Iris pigment epithelial cell (primary cell): ENCODE measurements at places on chromosomes 4 and X.

- peak; percentile 65 for DNase-seq
Observed at GRCh38 chr4:19358015-19358414, 893.7 kb upstream of the SLIT2 start.

DNA sequence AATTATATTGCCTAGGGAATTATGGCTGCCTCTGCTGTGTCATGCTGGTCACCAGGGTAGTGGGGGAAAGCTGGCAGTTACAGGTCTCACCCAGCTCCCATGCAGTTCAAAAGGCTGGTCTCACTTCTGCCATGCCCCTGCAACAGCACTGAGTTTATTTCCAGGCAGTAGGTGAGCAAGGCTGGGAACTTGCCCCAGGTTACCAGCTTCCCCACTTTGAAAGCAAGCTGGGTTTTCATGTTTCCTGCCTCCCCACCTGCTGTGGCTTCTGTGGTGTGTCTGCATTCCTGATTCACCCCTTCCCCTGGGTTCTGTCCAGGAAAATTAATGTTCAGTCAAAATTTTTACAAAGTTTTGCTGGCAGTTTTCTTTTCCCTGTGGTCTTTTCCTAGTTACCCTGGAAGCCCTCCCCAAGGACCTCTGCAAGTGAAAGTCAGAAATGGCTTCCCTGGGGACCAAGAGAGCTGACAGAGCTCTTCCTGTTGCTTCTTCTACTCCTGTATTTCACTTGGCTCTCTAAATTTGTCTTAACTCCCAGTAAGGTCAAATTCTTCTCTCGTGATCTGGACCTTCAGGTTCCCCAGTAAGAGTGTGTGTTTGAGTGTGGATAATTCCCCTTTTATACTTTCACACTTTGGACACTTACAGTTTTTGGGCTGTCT lies 58.5 kb upstream of the AGTR2 start:
- no peak for DNase-seq

GRCh38 chr4:42480717-42481116 lies 83.4 kb downstream of the SHISA3 start:
- no peak for DNase-seq

DNA sequence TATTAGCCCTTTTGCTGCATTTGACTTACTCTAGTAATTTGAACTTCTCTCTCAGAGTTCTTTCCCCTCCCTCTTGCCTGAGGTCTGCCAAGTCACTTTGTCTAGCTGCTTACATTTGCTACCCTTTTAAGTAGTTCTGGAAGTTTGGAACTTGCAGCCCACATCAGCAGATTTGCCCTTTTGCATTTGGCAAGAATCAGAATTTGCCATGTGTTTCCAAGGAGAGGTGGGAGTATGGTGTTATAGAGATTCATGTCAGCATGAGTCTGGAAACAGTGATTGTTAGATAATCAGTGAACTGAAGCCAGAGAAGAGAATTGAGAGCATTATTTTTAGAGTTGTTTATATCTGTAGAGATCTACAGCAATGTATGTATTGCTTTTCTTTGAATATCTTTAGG lies 52.1 kb downstream of the KLHL34 start:
- no peak for DNase-seq

- DNase-seq, result no peak
Observed at GRCh38 chr4:143021384-143021783, 163.3 kb upstream of the USP38 start.

GRCh38 chr4:122707497-122707896 lies 25.0 kb upstream of the BBS12 start:
- no peak for DNase-seq

DNA sequence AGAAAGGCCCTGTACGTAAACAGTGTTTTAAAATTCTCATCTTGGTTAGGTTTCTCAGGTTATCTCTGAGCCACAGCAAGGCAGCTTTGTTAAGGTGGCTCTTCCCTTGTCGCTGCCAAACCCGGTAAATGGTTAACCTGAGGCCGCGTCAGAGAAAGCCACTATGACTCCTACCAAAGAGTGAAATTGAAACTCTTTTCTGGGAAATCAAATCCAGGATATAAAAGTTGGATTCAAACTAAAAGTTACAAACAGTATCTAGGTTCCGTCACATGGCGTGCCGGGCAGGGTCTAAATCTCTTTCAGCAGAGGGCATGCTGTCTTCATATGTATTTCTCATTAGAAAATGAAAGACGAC lies 433 bp downstream of the MMAA start:
- peak; percentile 48 for DNase-seq

- no peak for DNase-seq
Observed at GRCh38 chr4:87033902-87034301, 99.1 kb downstream of the AFF1 start.

DNA sequence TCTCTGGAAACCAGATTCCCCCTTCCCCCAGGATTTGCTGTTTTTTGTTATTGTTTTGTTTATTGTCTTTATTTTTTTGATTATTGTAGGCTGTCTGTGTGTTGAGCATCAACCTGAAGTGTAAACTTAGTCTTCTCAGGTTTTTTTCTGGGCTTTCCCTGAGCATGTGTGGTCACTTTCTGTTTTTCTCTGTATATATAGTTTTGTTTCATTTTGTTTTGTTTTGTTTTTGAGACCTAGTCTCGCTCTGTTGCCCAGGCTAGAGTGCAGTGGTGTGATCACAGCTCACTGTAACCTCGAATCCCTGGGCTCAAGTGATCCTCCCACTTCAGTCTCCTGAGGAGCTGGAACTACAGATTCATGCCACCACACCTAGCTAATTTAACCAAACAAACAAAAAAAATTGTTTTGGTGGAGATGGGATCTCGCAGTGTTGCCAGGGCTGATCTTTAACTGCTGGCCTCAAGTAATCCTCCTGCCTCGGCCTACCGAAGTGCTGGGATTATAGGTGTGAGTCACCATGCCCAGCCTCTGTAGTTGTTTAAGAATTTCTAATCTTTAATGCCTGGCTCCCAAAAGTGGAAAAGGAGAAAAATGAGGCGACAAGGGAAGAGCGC lies 9.1 kb downstream of the IL13RA1 start:
- DNase-seq, result peak; percentile 51

- DNase-seq, result peak; percentile 39
Observed at GRCh38 chr4:177427192-177427591, 15.0 kb downstream of the AGA start.

DNA sequence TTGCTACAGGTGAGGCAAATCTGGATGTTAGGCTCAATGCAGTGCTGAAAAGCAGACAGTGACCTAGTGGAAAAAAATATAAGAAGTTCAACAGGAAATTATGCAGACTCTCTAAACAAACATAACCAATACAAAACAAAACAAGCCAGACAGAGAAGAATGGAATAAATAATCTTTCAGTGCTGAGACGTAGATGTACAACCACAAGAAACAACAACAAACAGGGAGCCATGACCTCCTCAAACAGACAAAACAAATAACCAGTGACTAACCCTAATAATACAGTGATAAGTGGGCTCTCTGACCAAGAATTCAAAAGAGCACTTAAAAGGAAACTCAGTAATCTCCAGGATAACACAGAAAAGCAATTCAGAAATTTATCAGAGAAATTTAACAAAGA lies 239.3 kb downstream of the SLC39A8 start:
- DNase-seq, result no peak

- peak; percentile 76 for DNase-seq
Observed at GRCh38 chr4:111506706-111507105, 638.5 kb upstream of the FAM241A start.

- DNase-seq, result peak; percentile 49
Observed at GRCh38 chr4:71992571-71993312, 39.1 kb upstream of the NPFFR2 start.

DNA sequence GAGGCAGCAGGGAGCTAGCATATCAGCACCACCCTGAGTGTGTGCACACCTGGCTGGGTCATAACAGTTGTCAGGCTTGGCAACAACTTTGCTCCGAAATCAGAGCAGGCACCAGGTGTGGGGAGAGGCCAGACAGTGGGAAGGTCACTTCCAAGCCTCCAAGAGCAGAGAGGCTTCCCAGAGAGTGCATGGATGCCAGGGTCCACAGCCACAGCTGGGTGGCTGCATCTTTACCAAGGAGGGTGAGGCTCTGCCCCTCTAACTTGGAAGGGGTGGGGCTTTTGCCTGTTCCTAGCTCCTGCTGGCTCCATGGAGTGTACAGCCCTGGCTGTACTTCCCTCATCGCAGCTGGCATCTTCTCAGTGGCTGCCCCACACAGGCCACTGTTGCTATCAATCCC lies 322.4 kb downstream of the CCSER1 start:
- no peak for DNase-seq

GRCh38 chr4:95106408-95106928 lies 348.7 kb downstream of the BMPR1B start:
- peak; percentile 58 for DNase-seq

DNA sequence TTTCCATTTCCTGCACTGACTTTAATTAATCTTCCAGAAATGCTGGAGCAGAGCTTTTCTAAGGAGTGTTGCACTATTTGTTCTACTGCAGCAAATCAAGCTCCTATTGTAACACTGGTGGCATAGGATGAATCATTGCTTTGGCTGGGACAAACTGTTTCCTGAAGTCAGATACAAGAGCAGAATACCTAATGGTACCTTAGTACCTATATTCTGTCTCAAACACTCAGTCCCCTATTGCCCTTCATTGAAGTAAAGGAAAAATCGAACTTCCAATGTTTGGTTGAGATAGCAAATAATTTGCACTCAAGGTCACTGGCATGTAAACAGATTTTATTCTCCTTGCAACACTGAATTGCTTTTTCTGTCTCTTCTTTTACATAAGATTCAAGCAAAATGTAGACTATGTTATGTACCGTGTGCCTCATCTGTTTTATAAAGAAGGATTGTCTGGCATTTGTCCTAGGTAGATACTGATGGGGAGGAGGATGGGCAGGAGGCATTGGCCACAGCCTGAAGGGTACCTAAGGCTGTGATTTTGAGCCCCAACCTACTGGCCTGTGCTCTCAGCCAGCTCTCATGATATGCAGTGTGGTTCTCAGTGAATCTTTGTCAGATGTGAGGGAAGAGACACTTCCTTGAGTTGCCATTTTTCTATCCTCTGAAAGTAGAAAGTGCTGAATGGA lies 141.6 kb downstream of the AASDH start:
- peak; percentile 1 for DNase-seq

GRCh38 chr4:41526628-41527027 lies 11.3 kb upstream of the LIMCH1 start:
- peak; percentile 67 for DNase-seq

DNA sequence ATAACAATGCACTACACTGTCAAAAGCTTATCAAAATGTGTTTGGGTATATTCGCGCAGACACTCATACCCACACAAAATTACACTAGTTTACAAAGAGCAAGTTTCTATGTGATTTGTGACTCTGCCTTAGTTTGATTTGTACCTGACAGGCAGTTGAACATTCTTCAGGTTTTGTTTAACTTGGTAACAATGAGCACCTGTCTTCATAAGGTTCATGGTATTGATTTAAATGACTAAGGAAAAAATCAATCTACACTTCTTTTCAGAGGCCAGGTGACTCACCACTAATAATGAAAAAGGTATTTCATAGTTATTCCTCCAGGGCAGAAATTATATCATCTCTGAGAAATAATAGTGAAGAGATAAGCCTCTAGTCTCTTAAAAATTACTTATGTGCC lies 1114.6 kb upstream of the AGA start:
- DNase-seq, result no peak

DNA sequence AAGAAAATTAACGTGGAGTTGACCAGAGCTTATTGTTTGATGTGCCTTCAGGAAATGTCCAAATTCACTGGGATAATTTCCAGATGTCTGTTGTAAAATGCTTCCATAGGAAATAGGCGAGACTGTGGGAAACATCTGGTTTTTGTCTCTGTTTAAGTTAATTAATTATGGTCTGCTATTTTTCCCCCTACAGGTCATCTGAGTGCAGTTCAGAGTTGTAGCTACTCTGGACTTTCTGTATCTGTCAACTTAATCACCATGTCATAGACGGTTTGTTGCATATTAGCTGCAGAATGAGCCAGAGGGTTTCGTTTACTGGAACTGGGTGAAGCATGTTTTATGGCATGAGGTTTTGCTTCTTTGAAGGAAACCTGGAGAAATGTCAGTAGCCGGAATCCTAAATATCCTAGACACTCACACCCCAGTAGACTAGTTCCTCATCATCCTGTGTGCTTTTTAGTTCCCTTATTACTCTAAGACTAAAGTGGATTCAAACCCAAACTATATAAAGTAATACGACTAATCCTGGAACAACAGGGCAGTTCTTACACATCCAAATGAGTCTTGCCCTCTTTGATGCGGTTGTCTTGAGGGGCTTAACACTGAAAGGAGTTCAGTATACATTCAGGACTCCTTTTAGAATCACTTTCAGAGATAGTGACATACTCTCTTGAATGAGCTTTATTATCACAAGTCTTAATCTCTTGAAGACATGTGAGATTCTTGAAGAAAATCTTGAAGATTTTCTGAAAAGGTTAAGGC lies 62.5 kb downstream of the PPEF1 start:
- DNase-seq, result no peak
